ENCODE measurements at places on chromosomes 6 and 20.

DNA sequence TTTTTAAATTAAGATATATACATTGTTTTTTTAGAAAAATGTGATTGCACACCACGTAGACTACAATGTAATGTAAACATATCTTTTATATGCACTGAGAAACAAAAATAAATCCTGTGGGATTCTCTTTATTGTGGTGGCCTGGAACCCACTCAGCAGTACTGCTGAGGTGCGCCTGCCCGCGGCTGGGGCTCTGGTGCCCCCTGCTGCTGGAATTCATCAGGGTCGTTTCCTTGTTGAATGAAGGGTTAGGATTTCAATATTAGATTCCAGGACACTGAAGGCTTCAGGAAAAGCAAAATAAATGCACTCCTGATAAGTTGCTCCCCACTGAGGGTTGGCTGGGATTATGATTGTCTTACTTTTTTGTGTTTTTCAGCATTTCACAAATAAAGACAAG is 175.8 kb upstream of the GGTLC1 start:
- no peak for DNase-seq

- DNase-seq = no peak
These were observed 57.2 kb downstream of the CEP43 start for GRCh38 chr6:167056370-167056769.

DNA sequence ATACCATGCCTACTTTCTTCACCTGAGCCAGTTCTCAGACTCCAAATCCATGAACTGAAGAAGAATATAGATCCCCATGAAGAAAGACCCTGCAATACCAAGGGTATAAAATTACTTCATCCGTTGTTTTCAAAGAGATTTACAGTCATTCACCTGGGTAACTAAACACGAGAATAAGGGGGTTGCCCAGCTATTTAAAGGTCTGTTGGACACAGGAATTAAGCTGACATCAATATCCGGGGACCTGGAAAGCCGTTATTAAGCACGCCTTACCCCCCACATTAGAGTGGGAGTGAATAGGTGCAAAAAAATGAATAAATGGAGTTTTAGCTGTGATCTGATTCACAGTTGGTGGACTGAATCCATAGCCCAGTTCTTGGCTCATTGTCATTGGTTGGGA is 28.9 kb downstream of the CLVS2 start:
- DNase-seq = no peak

- DNase-seq = no peak
These were observed 309.7 kb downstream of the KIF16B start for GRCh38 chr20:16263582-16263981.

GRCh38 chr6:81304466-81304865 is 448.0 kb downstream of the TENT5A start:
- no peak for DNase-seq
